GM23248 (cell line): ENCODE measurements at places on chromosomes 1 and 21. TPM values are rescaled to one million over a fixed set of nuclear protein-coding genes. Genes with fewer than 3 reads are reported as not detected.

The PRELP gene
- 1.6 and 1.7 TPM in 2 replicates for polyA plus RNA-seq

The EFCAB7 gene
- polyA plus RNA-seq: 6.2 and 6.3 TPM in 2 replicates

The SORT1 gene
- polyA plus RNA-seq: 6.7 and 7.1 TPM in 2 replicates

The NOTCH2 gene
- 44.8 and 45.2 TPM in 2 replicates for polyA plus RNA-seq

The JAM2 gene
- 1.9 TPM in 2 replicates for polyA plus RNA-seq

The SYT2 gene
- polyA plus RNA-seq: 0.03 and 0.05 TPM in 2 replicates

The BACE2 gene
- 67.0 and 69.5 TPM in 2 replicates for polyA plus RNA-seq

The IQGAP3 gene
- polyA plus RNA-seq: 5.5 and 5.6 TPM in 2 replicates

The PLXNA2 gene
- polyA plus RNA-seq: 3.5 and 3.7 TPM in 2 replicates

The S100A7 gene
- not detected in 2 replicates for polyA plus RNA-seq

The ZMYND12 gene
- 0.68 and 1.4 TPM in 2 replicates for polyA plus RNA-seq

The CLK2 gene
- 10.2 and 10.4 TPM in 2 replicates for polyA plus RNA-seq

The TIE1 gene
- polyA plus RNA-seq: 0.10 and 0.21 TPM in 2 replicates
